ENCODE measurements at places on chromosomes 1 and 21.
A peak's percentile ranks its signal among the peaks of the same experiment; 100 is the strongest.

GRCh38 chr1:37465593-37466517, 8.5 kb upstream of the ZC3H12A start:
- DNase-seq: no peak

DNA sequence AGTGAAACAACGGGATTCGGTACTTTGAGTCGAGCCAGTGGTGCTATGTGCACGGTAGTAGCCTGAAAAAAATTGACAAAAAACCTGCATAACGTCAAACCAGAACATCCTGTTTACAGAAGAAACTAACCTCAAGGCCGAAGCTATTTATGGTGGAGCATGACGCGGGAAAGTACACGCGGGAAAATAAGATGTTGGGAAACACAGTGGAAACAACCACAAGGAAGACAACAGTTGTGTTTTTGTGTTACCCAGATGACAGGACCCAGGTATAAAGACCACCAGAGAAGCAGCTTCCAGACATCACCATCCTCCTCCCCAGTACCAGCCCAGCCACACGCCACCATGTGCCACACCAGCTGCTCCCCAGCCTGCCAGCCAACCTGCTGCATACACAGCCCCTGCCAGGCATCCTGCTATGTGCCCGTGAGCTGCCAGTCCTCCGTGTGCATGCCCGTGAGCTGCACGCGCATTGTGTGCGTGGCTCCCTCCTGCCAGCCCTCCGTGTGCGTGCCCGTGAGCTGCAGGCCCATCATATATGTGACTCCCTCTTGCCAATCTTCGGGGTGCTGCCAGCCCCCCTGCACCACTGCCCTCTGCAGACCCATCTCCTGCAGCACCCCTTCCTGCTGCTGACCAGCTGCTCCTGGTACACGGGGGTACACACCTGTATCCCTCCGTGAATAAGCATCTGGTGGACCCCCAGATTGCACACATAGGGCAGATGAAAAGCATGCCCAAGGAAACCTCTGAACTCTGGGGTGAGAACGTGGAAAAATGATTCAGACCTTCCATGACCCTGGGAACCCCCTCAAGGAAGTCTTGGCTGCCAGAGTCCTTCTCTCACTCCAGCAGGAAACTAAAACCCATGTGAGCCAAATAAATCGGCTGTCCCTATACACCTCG, at the start of gene KRTAP12-3:
Gene KRTAP12-3 (plus strand): TSS at position 298 of the 906 bp plus-strand sequence. CDS start 48 bp downstream, at position 346.
- peak; percentile 37 for DNase-seq

DNA sequence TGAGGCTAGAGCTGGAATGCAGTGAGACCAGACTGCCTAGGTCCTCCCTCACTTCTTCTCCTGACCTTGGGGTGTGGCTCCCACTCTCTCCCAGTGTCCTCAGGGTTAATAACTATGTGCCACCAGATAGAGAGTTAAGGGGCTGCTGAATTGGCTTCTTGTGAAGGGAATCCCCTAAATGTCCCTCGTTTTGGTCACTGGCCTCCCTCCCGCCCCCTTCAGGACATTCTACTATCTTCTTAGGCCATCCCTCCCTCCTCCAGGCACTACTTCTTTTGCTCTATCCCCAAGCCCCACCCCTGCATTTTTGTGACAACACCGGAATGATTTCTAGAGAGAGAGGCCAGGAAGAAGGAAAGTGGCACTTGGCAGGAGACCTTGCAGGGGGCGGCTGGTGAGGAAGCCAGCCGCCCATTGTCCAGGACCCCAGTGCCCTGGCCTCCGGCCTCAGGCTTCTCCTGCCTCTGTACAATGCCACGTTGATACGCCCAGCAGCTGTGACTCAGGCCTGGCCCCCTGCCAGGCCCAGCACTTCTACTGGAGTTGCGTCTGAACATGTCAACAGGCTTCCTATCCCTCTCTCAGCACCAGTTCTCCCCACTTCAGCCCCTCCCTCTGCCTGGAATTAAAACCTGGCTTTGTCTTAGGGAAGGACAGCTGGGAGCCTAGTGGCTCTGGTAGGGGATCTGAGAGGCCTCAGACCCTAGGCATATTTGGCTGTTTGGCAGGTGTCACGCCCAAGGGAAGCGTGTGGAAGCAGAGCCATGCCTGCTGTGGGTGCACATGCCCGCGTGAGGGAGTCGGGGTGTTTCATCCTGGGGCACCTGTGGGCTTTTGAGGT, 9.1 kb downstream of the LMNA start:
- DNase-seq: peak; percentile 99

DNA sequence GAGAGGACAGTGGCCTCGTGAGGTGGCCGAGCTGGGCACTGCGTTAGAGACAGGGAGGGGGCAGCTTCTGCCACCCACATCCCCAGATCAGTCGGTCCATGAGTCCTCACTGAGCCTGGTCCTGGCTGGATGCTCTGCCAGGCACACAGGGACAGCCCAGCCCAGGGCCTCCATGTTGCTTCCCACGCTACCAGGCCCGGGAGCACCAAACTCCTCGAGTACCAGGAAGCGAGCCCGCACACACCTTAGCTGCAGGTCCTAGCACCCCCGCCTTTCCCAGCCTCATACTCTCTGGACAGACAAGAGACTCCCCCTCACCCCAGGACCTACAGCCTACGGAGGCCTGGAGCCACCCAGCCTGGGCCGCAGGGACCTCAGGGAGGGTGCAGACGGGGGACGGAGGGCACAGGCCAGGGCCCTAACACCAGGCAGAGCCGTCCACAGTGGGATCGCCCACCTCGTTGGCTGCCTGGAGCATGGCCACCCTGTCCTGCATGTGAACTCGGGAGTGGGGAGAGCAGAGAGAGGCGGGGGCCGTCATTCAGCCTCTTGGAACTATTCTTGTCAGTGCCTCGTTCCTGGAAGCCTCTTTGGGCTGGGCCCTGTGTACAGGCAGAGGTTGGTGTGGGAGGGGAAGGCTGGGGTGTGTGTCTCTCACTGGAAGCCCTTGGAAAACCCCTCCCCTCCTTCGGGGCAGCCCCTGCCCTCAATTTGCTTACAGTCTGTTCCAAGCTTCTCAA, 90.9 kb upstream of the RUNX3 start:
- DNase-seq: no peak

GRCh38 chr1:221227872-221228337, 348.7 kb downstream of the HLX start:
- DNase-seq: no peak

- no peak for DNase-seq
Observed at GRCh38 chr1:5370311-5370710, 621.9 kb downstream of the NPHP4 start.

- no peak for DNase-seq
Observed at GRCh38 chr1:39894884-39895495, 6.7 kb downstream of the MYCL start.

DNA sequence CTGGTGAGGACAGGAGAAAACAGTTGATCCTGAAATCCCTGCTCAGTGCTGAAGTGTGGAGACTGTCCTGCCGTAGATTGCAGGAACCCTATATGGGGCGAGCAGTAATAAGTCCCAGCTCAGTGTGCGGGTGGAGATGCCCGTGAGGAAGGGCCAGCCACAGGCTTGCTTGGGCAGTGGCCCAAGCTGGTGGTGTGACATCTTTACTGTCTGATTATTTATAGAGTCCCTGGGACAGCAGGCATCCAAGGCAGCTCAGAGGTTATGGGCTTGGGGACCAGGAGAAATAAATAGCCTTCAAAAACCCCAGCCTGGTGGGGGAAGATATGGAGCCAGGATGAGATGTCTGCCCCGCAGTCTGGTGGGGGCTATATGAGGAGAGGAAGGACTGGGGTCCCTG, 170.7 kb upstream of the POU3F1 start:
- DNase-seq: no peak

- no peak for DNase-seq
Observed at GRCh38 chr1:8157765-8158164, 131.7 kb upstream of the ERRFI1 start.

DNA sequence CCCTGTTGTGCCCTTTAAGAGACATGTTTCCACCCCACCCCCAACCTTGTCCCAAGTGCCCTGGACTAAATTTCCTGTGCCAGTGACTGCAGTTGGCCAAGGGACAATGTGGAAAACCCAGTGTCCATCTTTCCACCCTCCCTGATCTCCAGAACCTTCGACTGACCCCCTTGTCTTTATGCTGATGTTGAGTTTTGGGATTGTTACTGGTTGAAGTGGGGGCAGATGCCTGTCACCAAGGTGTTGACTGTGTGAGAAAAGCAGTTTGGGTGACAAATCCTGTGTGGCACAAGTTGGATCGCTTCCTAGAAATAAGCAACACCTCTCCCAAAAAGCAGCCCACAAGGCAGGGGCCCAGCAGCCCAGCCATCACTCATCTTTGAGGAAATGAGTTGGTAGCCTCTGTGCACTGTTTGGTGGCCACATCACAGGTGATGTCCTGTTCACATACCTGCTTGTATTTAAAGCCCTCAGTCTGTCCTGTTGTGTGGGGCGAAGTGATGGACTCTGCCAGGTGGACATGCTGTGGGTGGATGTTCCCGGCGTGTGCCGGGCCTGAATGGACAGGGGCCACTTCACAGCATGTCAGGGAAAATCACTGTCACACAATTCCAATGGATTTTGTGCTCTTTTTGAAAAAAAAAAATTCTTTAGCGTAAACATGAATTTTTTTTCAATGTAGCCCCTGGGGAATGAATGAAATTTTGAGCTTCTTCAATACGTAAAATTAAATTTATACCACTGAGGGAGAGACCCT, 6.6 kb upstream of the MIIP start:
- DNase-seq: no peak

DNA sequence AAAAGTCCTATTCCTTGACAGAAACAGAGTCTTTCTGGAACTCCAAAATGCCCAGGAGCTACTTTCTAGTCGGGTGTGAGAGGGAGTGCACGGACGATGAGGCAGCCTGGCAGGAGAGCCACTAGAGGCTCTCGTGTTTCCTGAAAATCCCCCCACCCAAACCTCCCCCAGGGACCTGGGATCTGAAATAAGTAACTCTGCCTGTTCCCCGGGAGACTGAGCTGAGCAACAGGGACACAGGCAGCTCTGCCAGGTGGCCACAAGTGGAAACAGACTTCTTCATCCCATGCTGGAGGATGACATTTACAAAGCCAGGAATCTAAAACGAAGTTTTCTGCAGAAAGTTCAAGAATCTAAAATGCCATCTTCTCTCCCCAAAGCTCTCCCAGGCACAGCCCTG, 77.1 kb downstream of the ITPKB start:
- no peak for DNase-seq

DNA sequence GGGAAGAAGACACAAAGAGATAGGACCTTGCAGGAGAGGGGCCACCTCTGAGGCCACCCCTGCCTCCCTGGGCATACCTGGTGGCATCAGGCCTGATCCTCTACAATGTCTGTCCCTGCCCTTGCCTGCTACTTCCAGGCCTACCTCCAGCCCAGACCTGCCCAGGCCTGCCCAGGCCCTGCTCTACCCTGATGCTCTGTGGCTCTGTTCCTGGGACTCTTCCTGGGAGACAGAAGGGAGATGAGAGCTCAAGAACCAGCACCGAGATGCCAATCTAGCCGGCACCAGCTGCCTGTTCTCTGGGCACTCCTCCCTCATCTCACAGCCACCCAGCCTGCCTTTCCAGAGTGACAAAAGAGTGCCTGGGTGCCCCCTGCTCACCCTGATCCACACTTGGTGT, 2.7 kb downstream of the CELF3 start:
- DNase-seq: peak; percentile 74

DNA sequence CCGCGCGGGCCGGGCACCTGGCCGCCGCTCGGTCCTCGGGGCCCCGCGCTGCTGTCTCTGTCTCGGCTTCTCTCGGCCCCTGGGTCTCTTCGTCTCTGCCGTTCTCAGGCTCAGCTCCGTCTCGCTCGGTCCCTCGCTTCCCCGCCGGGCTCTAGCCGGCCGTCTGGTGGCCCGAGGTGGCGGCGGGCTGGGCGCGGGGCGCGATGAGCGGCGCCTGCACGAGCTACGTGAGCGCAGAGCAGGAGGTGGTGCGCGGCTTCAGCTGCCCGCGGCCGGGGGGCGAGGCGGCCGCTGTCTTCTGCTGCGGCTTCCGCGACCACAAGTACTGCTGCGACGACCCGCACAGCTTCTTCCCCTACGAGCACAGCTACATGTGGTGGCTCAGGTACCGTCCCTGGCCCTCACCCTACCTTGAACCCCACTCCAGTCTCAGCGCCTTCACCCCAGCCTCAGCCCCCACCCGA, 355 bp downstream of the SHISAL2A start:
- DNase-seq: no peak

GRCh38 chr1:169925505-169926482, 32.1 kb upstream of the SCYL3 start:
- DNase-seq: no peak

DNA sequence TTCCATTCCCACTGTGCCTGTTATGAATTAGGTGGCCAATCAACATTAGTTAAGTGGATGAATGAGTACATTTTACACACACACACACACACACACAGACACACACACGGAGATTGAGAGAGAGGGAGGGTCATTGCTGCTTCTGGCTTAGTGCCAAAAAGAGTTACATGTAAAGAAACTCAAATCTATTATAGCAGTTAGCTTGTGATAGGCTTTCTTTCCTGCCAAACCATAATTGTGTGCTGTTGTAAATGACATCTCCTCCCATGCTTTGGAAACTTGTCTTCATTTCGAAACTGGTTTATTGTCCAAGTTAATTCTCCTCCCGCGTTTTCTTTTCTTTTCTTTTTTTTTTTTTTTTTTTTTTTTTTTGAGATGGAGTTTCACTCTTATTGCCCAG, 1.4 kb upstream of the MT1HL1 start:
- no peak for DNase-seq

DNA sequence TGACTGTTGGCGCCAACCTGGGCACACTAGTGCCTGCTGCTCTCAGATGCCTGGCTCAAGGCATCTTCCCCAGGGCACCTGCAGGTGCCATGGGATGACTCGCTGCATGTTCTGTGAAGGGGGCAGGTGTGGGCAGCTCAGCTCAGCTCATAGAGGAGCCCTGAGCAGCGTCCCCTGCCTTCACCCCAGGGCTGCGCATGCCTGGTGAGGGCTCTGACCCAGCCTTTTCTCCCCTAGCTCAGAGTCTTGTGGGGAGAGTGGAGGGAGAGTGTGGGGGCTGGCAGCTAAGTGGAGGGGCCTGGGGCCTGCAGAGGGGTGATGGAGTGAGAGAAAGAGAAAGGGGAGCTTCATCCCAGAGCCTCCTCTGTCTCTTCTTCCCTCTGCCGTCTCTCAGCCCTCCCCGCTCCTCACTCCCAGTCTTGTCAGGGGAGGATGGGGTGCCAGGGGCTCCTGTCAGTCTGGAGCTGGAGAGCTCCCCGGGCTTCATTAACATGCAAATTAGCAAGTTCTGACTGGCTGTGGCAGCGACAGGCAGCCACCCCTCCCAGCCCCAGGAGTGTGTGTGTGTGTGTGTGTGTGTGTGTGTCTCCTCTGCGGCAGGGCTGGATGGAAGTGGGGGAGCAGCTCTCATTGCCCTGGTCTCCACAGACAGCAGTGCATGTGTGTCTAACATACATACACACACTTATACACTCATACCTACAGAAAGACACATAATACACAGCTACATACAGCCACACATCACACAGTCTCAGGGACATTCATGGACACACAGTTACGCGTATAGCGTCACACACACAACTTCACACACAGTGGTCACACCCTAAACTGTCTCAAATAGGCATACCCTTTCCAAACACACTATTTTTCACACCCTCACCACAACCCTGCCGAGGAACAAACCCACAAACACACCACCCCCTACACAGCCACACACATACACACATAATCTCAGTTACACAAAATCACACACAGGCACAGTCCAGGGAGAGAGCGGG, 34.0 kb downstream of the FOXO6 start:
- DNase-seq: peak; percentile 20

- DNase-seq: no peak
Observed at GRCh38 chr1:55968661-55969060, 610.7 kb downstream of the PLPP3 start.

GRCh38 chr1:192904438-192904895, 95.6 kb downstream of the RGS2 start:
- DNase-seq: no peak

- DNase-seq: no peak
Observed at GRCh38 chr1:112245114-112245513, 150.9 kb upstream of the CTTNBP2NL start.

GRCh38 chr1:30135698-30136097, 587.7 kb downstream of the MATN1 start:
- no peak for DNase-seq
